ENCODE measurements at places on chromosomes 5 and 9.

DNA sequence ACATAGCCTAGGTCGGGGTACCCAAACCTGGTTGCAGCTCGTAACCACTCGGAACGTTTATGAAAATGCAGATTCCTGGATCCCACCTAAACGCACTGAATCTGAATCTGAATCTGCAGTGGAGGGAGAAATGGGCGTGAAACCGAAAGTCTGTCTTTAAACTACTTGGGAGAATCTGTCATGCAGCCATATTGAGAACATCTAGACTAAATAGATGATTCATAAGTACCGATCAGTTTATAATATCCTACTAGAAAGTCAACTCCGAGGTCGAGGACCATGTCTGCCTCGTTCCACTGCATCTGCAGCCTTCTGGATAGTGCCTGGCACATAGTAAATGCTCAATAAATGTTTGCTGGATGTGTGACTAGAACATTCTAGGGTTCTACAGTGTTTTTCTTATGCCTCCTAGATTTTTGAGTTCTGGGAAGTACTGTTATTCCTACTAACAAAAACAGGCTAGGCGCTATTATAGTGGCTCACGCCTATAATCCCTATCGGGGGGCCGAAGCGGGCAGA is 632 bp downstream of the COQ4 start:
- no peak for DNase-seq

GRCh38 chr5:71631070-71631469 is 43.9 kb downstream of the MCCC2 start:
- no peak for DNase-seq

- DNase-seq, result no peak
Observed at GRCh38 chr9:130982636-130983358, 26.2 kb upstream of the LAMC3 start.

- no peak for DNase-seq
Observed at GRCh38 chr9:27528886-27529315, 713 bp downstream of the MOB3B start.

DNA sequence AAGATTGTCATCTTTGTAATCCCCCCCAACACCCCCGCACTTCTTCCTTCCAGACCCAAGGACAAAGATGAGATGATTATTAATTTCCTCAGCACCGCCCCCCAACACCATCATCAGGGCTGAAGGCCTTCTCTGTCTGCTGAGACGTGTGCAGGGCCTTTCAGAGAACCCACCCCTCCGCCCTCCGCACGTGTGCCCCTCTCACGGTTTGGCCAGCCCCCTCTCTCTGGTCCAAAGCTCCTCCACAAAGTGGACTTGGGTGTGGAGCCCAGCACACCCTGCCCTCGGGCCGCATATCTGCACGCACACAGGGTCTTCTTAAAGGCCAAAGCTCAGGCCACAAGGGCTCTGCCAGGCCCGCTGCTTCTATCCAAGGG is 32.0 kb downstream of the PAX5 start:
- no peak for DNase-seq

DNA sequence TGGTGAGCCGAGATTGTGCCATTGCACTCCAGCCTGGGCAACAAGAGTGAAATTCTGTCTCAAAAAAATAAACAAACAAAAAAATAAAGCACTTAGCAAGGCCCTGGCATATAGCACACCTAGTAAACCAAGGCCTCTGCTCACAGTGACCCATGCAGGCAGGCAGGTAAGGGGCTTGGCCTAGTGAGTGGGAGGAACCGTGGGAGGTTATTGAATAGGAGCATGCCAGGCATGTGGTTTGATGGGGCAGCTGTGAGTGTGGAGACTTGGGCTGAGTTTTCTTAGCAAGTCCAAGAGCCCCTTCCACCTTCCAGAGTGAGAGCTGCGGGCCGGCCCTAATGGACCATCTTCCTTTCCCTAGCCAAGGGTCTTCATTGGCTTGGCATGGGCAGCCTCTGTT is 4.5 kb upstream of the NDST1 start:
- no peak for DNase-seq

DNA sequence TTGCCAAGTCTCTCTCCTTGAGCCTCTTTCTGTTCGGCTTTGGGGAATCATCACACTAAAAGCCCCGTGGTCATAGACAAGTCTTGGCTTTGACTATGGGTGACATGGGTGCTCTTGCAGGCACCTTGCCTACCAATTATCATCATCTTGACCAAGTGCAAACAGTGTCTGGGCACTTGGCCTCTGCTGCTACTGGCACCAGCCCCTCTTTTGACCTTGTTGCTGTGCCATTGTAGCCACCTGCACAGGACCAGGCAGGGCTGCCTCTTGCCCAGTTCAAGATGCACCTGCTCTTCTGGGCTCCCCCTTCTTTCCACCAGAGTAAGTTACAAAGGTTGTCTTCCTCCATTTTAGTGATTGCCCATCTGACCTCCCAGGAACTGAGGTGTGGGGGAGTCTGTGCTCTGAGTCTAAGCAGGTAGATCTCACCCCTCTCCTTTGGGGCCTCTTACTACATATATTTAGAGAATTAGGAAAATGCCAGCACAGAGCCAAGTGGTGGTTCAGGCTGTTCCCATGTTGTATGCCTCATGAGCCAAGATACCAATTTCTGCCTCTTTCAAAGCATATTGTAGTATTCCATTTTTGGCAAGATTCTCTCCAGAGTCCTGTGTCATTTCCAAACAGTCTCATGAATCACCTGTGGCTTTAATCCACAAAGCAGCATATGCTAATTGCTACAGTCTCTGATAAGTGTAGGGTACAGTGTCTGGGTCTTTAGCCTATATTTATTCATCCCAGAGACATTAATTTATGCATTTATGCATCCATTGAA is 142.9 kb upstream of the DAP start:
- no peak for DNase-seq

- no peak for DNase-seq
Observed at GRCh38 chr5:124203303-124203702, 543.1 kb downstream of the ZNF608 start.

GRCh38 chr9:121820286-121821005 is 169.0 kb downstream of the DAB2IP start:
- DNase-seq, result no peak

GRCh38 chr5:65163698-65164097 is 318.0 kb downstream of the ADAMTS6 start:
- DNase-seq, result no peak

DNA sequence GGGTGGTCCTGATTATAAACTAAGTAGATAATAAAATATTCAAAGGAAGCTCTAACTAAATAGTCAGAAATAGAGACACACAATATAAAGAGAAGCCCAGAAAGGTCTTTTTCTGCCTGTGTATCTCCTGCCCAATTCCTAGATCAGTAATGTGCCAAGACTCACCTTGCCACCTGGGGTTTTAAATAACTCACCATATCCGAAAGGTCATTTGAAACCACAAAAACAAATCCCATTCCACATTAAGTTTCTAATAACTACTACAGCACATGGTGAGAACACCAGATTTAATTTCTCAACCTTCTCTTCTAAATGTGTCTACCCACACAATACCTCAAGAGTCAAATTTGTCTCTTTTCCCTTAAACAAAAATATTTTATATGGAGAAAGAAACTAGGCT is 75.2 kb downstream of the ZNF608 start:
- no peak for DNase-seq

GRCh38 chr5:6365142-6365976 is 13.0 kb downstream of the MED10 start:
- no peak for DNase-seq

- no peak for DNase-seq
Observed at GRCh38 chr5:14864181-14864812, 7.3 kb downstream of the ANKH start.

All from HFF-Myc (cell line).